ENCODE measurements at places on chromosomes 11 and 22.

DNA sequence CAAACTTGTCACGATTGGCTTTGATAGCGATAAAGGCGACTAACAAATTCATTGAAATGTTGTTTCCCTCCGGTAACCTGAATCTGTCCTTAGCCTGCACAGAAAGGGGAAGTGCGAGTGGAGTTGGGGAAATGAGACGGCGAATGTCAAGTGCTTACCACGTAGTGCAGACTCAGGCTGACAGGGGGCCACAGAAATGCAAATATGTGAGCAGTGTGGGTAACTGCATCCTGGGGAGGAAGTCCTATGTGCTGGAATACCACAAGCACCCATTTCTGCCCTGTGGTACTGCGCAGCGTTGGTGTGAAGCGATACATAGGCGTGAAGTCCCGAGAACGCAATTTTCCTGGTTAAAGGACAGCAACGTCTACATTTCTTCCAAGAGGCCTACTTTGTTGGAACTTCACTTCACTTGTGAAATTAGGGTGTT is 869 bp upstream of the EIF4ENIF1 start:
- DNase-seq, result peak; percentile 96

GRCh38 chr11:81825346-81825745 is 908.3 kb downstream of the FAM181B start:
- DNase-seq, result no peak

- DNase-seq, result peak; percentile 79
Measured at GRCh38 chr22:22753526-22754267, 109.3 kb downstream of the GGTLC2 start.

DNA sequence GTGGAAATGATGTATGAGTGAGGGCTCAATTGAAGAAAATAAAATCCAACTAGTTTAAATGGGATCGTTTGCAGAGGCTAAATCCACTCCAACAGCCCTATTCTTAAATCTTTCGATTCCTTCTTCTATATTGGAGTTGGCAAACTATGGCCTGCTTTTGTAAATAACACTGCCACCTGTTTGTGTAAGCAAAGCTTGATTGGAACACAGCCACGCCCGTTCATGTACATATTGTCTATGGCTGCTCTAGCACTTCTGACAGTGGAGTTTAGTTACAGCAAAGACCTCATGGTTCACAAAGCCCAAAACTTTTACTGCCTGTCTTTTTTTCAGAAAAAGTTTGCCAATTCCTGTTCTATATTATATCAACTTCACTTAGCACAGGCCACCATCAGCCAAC is 40.6 kb upstream of the RCN1 start:
- no peak for DNase-seq

DNA sequence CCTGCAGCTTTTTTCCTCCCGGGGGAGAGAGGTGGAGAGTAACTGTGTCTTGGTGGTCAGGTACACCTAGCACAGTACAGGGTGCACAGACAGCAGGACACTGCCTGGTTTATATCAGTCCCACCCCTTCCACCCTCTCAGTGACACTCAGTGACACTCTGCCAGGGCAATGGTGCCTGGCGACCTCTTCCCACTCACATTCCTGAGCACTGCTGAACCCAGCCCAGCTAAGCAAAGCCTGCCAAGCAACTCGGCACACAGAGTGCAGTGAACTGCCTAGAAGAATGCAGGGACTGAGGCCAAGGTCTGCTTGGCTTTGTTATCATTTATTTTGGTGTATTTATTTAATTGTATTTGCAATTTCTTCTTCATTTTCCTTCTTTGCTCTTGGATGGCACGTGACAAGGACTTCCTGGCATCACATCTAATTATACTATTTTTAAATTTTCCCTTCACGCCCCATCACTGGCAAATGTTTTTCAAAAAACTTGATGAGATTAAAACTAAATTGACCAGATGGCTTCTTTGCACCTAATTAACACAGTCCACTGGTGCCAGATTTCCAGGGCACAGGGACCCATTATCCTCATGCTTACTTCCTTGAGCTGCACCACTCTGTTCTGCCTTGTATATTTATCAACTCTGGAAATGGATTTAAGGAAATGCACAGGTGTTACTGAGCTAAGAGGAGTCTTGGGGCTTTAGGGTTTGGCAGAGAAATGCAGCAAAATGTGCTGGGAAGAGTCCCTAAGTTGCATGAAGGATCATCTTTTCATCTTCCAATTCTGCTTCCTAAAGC is 205.6 kb downstream of the ADAMTS15 start:
- DNase-seq, result no peak

DNA sequence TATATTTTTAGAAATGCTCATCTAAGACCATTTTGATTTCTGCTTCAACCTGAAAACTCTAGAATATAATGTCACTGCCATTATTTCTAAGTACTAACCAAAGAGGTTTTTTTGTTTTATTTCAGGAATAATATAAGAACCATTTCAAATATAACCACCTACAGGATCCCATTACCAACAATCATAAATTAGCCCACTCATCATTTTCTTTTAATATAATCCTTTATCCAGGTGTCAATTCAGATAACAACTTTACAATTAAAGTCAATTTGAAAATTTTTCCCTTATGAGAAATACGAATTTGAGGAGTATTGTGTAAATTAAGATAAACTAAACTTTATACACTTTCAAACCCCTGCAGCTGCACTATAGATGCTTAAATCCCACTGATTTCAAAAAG is 1043.0 kb upstream of the CNTN5 start:
- no peak for DNase-seq

- no peak for DNase-seq
Measured at GRCh38 chr11:122747351-122747781, 90.9 kb upstream of the CRTAM start.

DNA sequence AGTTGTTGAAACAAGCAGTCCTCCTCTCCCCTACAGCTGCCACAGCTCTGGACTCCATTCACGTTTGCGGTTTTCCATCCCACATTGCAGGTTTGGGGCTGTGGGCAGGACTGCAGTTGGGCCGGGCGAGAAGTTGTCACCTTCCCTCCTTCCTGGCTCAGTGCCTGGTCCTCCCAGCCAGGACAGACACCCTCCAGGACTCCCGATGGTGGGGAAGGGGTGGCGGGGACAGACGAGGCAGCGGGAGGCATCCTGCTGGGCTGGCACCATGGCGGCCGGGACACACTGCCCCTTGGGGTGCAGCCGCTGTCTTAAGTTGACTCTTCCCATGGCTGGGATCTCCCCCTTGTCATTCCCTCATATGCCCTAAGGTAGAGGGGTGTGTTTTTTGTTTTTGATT is 615.2 kb downstream of the BRD1 start:
- no peak for DNase-seq

GRCh38 chr11:133619397-133619796 is 87.1 kb upstream of the OPCML start:
- no peak for DNase-seq

- no peak for DNase-seq
Measured at GRCh38 chr22:31753005-31753633, 700 bp upstream of the DEPDC5 start.

GRCh38 chr11:57249384-57250319 is 12.6 kb upstream of the APLNR start:
- DNase-seq, result peak; percentile 30

DNA sequence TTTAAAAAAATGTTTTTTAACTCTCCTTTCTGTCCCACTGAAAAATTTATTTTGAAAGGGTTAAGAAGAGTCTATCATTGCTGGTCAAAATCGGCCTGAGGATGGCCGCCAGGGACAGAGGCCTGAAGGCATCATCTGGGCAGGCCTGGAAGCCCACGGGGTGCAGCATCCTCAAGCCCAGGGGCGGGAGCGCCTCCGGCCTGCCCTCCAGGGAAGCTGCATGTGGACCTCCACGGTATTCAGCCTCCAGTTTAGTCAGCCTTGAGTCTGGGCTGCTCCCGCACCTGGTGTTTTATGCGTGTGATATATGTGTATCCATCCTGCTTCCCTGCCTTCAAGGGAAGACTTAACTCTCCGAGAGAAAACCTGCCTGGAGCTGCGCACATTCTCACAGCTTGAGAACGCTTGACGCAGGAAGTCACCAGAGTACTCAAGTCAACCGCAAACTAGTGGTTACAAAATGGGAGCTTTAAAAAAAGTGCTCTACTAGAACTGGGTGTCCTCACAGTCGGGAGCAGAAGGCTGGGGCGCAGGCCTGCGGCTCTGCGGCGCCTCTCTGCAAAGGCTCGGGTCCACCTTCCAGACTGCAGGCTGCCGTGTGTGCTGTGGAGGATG is 13.6 kb upstream of the BID start:
- no peak for DNase-seq

DNA sequence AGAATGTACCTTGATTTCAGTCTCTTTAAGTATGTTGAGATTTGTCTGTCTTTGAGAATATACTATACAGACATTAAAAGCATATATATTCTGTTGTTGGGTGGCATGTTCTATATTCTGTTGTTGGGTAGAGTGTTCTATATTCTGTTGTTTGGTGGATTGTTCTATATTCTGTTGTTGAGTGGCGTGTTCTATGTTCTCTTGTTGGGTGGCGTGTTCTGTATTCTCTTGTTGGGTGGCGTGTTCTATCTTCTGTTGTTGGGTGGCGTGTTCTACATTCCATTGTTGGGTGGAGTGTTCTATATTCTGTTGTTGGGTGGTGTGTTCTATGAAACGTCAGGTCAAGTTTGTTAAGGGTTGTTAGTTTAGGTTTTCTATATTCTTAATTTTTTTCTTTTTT is 27.1 kb upstream of the CTTN start:
- peak; percentile 9 for DNase-seq

GRCh38 chr11:18710545-18710944 is 12.0 kb downstream of the TMEM86A start:
- DNase-seq, result no peak

- DNase-seq, result no peak
Measured at GRCh38 chr11:88326099-88326498, 11.4 kb downstream of the CTSC start.

Measured in B cell (primary cell).